ENCODE measurements at places on chromosomes 3 and 15. TPM values are rescaled to one million over a fixed set of nuclear protein-coding genes. Genes with fewer than 3 reads are reported as not detected.

The SLC12A1 gene
- not detected for polyA plus RNA-seq

The MYO5C gene
- polyA plus RNA-seq = 5.4 TPM

The BCHE gene
- polyA plus RNA-seq = 4.4 TPM

The C15orf62 gene
- 21.3 TPM for polyA plus RNA-seq

The C3orf80 gene
- polyA plus RNA-seq = 5.5 TPM

The TLR9 gene
- 0.14 TPM for polyA plus RNA-seq

The PDZRN3 gene
- 17.2 TPM for polyA plus RNA-seq

The ASB14 gene
- not detected for polyA plus RNA-seq

The WDR48 gene
- polyA plus RNA-seq = 10.4 TPM

The CEMIP gene
- polyA plus RNA-seq = 2.2 TPM

The GOLGA6L7 gene
- not detected for polyA plus RNA-seq

The MORC1 gene
- not detected for polyA plus RNA-seq

The SENP5 gene
- polyA plus RNA-seq = 8.4 TPM

The PSTPIP1 gene
- polyA plus RNA-seq = 3.6 TPM

The TM4SF1 gene
- 127 TPM for polyA plus RNA-seq

The TMEM40 gene
- 722 TPM for polyA plus RNA-seq

The CHST2 gene
- polyA plus RNA-seq = 0.37 TPM

The GNAT1 gene
- 0.02 TPM for polyA plus RNA-seq

The KNSTRN gene
- 11.3 TPM for polyA plus RNA-seq

The HTR3E gene
- polyA plus RNA-seq = not detected

The C2CD4B gene
- polyA plus RNA-seq = 0.29 TPM

The CIB2 gene
- polyA plus RNA-seq = 0.49 TPM

The DISP2 gene
- 1.3 TPM for polyA plus RNA-seq

The ZIC1 gene
- polyA plus RNA-seq = not detected

The A4GNT gene
- not detected for polyA plus RNA-seq

The TGM5 gene
- 9.5 TPM for polyA plus RNA-seq

All from esophagus (tissue), 2 donors.